ENCODE measurements at places on chromosomes 5 and 9.

- no peak for DNase-seq
Observed at GRCh38 chr5:148909766-148910165, 83.4 kb downstream of the ADRB2 start.

DNA sequence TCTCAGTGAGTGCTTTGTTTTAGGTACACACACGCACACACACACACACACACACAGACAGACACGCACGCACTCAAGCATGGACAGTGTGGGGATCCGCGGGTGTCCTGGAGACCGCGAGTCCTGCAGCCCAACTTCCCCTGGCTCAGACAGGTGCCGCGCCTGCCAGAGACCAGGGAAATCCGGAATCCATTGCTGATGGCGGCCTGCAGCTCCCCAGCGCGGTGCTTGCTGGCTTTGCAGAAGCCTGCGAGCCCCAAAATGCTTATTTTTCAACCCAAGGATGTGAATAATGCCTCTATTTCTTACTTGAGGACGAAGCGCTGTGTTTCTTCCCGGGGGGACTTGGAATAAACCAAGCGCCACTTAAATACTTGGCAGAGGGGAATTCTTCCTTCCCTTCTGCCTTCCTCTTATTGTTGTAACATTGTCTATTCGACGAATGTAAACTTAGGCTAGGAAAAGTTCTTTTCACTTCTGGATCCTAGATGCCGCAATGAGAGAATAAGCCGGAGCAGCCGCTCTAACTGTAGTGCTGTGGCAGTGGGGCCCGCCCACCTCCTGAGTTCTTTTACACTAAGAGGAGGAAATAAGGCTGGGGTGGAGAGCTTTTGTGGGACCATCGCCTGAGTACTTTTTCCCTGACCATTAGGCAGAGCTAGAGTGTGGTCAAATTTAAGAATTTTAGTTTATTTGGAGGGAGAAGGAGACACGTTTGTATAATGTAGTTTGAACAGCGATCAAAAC, 802 bp downstream of the ITGA2 start:
- DNase-seq = no peak

DNA sequence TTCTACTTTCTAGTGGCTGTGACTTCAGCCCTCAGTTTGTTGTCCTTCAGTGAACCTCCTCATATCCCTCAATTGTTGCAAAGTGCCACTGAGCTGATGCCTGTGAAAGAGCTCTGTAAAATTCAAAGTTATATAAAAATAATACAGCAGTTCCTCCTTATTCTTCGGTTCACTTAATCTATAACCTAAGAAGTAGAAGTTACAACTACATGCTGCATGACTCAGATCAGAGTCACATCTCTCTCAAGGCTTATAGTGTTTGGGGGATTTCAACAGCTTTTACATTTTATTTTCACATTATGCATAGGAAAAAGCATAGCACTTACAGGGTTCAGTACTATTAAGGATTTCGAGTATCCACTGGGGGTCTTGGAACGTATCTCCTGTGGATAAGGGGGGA, 25.1 kb upstream of the GCNT1 start:
- DNase-seq = no peak

GRCh38 chr5:123502120-123502519, 9.9 kb upstream of the CSNK1G3 start:
- DNase-seq = no peak
